ENCODE measurements at places on chromosomes 16 and 17.
A peak's percentile ranks its signal among the peaks of the same experiment; 100 is the strongest.

DNA sequence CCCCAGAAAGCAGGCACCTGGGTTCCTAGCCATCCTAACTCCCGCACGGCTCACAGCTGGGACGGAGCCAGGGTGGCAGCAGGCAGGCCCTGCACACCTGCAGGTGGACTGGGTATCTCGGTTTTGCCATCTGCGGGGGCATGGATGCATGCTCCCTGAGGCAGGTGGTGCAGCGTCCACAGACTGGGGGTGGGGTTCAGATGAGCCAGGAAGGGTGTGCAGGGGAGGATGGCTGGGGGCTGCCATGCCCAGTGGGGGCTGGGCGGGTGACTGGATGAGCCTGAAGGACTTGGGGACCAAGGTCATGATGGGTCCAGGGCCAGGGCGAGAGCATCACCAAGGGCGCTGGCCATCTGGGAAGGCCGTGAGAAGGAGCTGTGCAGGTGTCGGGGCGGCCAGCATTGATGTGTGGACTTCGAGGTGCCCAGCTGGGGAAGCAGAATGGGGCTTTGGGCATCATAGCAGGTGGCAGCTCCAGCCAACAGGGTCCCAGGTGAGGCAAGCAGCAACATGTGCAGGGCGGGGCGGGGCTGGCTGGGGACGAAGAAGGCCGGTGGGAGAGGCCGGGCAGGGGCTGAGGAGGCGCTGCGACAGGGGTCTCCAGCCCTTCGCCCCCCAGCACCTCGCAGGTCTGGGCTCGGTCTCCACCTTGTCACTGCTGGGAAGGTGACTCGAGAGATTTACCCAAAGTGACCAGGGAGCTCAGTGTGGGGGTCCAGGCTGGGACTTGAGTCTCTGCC lies 41.0 kb upstream of the ZNF469 start:
- H3K36me3 ChIP-seq: no peaks in the 10 kb centered on the region
- H3K4me1 ChIP-seq: no peaks in the 10 kb centered on the region
- H3K4me3 ChIP-seq: no peak overlapping the region
- no peak overlapping the region for H3K27ac ChIP-seq
- DNase-seq: no peak

DNA sequence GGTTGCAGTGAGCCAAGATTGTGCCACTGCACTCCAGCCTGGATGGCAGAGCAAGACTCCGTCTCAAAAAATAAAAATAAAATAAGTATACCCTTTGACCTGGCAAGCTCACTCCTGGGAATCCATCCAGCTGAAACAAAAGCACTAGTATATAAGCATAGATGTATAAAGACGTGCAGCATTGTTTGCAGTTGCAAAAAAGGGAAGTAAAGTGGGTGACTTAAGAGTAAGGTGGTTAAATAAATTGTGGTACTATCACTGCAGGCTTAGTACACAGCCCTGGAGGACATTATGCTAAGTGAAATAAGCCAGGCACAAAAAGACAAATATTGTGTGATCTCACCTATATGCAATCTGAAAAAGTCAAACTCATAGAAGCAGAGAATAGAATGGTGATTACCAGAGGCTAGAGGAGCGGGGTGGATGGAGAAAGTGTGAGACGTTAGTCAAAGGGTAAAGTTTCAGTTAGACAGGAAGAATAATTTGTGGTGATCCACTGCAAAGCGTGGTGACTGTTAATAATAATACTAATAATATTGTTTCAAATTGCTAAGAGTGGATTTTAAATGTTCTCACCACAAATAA lies 113.0 kb downstream of the MYO1D start:
- peaks cover 11% of the 10 kb centered on the region for H3K4me1 ChIP-seq
- H3K4me3 ChIP-seq: no peak overlapping the region
- H3K36me3 ChIP-seq: peaks cover 1% of the 10 kb centered on the region
- no peak overlapping the region for H3K27ac ChIP-seq
- H3K27me3 ChIP-seq: no peaks in the 10 kb centered on the region

DNA sequence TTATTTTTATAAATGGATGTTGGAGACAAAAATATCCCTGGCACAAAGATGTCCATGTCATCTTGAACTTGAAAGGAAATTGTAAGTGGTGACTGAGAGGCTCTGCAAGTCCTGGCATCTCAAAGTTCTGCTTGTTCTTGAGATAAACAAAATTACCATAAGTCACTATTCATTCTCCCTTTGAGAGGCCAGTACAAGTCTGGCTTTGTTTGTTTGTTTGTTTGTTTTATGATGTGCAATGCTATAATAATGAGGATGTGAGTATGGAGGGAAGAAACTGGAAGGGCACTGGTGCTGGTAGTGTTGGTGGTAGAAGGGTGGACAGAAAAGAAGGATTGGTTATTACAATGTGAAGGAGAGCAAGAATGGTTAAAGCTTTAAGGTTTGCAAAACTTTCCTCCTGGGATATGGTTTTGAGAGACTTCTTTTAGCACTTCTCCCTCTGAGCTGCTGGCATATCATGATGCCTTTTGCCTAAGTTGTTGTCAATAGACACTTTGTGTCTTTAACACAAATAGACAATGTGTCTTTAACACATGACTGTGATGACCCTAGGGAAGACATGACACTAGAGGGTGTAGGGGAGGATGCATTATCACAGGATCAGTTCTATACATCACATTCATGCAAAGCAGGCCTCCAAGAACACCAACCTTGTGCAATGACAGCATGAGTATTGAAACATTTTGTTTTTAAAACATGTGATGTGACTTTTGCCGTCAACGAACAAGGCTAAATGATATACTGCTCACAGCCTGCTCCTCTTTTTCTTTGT lies 880.5 kb upstream of the GOT2 start:
- no peaks in the 10 kb centered on the region for H3K4me1 ChIP-seq
- H3K27ac ChIP-seq: no peak overlapping the region
- H3K4me3 ChIP-seq: no peak overlapping the region

GRCh38 chr17:57868007-57868909 lies 18.4 kb upstream of the MRPS23 start:
- DNase-seq: peak; percentile 45
- no peak overlapping the region for H3K27ac ChIP-seq
- H3K4me3 ChIP-seq: no peak overlapping the region
- peaks cover 21% of the 10 kb centered on the region for H3K27me3 ChIP-seq

- DNase-seq: no peak
- H3K27ac ChIP-seq: no peak overlapping the region
- H3K27me3 ChIP-seq: no peaks in the 10 kb centered on the region
- no peaks in the 10 kb centered on the region for H3K36me3 ChIP-seq
Observed at GRCh38 chr17:82914375-82914774, 74.6 kb upstream of the ZNF750 start.
